ENCODE measurements at places on chromosomes 5 and 9.

- H3K27ac ChIP-seq = peak overlapping the region; percentile 79
- H3K4me1 ChIP-seq = peaks cover 52% of the 10 kb centered on the region
- no peaks in the 10 kb centered on the region for H3K27me3 ChIP-seq
- H3K36me3 ChIP-seq = no peaks in the 10 kb centered on the region
- peak overlapping the region; percentile 53 for H3K4me3 ChIP-seq
- peak; percentile 65 for DNase-seq
Observed at GRCh38 chr9:129237164-129237611, 59.1 kb upstream of the IER5L start.

GRCh38 chr5:90224342-90224741 is 185.2 kb downstream of the CETN3 start:
- no peak overlapping the region for H3K4me3 ChIP-seq
- no peak overlapping the region for H3K27ac ChIP-seq
- no peaks in the 10 kb centered on the region for H3K27me3 ChIP-seq
- no peaks in the 10 kb centered on the region for H3K36me3 ChIP-seq

DNA sequence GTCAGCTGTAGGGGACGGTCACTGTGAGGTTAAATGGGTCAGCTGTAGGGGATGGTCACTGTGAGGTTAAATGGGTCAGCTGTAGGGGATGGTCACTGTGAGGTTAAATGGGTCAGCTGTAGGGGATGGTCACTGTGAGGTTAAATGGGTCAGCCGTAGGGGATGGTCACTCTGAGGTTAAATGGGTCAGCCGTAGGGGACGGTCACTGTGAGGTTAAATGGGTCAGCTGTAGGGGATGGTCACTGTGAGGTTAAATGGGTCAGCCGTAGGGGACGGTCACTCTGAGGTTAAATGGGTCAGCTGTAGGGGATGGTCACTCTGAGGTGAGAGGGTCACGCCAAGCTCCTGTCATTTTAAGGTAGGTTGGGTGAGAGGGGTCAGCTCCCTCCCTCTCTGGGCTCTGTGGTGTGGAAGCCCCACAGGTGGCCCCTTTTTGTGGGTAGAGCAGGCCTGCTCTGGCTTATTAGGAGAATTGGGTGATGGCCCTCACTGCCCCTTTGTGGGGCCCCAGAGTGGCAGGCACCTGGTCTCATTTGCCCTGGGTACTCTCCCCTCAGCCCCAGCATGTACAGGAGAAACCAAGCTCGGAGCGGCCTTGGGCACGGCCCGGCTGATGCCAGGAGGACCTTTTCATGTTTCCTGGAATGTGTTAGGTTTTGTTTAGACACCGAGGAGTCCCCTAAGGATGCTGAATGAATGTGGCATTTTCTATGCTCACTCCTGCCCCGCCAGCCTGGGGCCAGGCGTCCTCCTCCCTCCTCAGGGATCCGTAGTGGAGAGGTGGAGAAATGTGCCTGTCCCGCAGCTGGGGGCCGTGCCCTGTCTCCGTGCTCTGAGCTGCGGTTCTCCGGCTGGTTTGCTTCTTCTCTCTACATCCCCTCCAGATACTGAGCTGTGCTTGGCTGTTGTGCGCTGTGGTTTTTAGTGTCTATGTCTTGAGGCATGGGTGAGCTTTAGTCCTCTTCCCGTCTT is 31.4 kb downstream of the AHRR start:
- H3K27me3 ChIP-seq = peaks cover under 1% of the 10 kb centered on the region
- H3K4me1 ChIP-seq = no peaks in the 10 kb centered on the region
- no peaks in the 10 kb centered on the region for H3K36me3 ChIP-seq
- no peak for DNase-seq

DNA sequence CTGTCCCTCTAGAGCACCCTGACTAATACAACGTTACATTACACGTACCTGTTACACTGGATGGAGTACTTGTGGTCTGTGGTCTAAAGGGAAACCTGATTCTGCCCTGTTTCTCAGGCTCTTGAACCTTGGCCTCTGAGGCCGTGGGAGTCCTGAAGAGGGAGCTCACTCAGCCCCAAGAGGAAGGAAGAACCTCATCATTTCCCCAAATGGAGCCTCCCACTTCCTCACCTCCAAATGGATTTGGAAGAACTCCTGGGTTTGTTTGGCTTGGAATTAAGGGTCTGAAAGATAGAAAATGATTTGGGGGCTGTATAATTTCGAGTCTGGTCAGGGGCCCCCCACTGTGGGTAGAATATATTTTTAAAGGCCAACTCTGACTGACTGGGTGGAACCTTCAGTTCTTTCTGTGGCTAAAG is 200.2 kb downstream of the SEMA6A start:
- no peaks in the 10 kb centered on the region for H3K4me1 ChIP-seq
- no peaks in the 10 kb centered on the region for H3K36me3 ChIP-seq
- no peak overlapping the region for H3K27ac ChIP-seq
- no peak overlapping the region for H3K4me3 ChIP-seq

DNA sequence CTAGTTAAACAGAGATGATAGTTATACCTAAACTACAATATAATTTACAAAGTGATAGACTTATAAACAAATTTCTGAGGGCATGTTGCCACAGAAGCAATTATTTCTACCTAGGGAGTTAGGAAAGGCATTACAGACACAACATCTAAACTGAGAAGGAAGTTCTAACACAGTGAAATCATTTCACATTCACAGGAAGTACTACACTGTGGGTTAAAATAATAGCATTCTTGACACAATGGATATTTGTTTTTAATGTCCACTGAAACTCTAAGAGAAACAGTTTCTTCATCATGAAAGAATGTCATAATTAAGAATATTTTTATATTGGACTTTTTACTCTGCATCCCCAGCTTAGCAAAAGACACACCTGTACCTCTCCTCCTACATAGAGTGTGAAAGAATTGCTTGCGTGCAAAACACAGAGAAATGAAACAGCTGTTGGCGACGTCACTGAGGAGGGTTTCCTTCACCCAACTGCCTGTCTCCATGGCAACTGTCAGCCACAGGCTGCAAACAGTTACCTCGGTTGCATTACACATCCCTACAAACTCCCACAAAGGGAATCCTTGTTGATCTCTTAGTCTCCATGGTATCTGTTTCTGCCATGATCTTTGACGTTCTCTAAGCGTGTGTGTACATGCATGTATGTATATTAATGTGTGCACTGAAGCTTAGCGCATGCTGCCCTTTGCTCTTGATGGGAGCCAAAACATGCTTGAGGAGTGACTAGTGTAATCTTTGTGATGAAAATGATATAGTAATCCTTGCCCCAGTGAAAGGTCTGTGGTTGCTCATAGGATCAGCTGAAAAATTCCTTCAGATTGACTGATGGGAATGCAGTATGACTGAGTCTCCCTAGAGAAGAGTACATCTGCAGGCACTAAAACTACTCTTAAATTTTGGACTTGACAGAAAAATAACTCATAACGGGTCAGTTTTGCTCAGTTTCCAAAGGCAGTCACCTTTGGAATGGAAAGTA is 168.5 kb downstream of the ACTL7B start:
- H3K27me3 ChIP-seq = no peaks in the 10 kb centered on the region
- H3K27ac ChIP-seq = no peak overlapping the region
- H3K36me3 ChIP-seq = no peaks in the 10 kb centered on the region
- H3K4me1 ChIP-seq = no peaks in the 10 kb centered on the region

GRCh38 chr5:123882965-123883345 is 371.0 kb downstream of the CSNK1G3 start:
- DNase-seq = no peak
- H3K27me3 ChIP-seq = no peaks in the 10 kb centered on the region
- no peak overlapping the region for H3K27ac ChIP-seq
- H3K4me1 ChIP-seq = no peaks in the 10 kb centered on the region

GRCh38 chr5:113252066-113252465 is 182.7 kb downstream of the TSSK1B start:
- no peak overlapping the region for H3K4me3 ChIP-seq
- no peaks in the 10 kb centered on the region for H3K27me3 ChIP-seq
- H3K27ac ChIP-seq = no peak overlapping the region
- no peaks in the 10 kb centered on the region for H3K4me1 ChIP-seq
- no peaks in the 10 kb centered on the region for H3K36me3 ChIP-seq

DNA sequence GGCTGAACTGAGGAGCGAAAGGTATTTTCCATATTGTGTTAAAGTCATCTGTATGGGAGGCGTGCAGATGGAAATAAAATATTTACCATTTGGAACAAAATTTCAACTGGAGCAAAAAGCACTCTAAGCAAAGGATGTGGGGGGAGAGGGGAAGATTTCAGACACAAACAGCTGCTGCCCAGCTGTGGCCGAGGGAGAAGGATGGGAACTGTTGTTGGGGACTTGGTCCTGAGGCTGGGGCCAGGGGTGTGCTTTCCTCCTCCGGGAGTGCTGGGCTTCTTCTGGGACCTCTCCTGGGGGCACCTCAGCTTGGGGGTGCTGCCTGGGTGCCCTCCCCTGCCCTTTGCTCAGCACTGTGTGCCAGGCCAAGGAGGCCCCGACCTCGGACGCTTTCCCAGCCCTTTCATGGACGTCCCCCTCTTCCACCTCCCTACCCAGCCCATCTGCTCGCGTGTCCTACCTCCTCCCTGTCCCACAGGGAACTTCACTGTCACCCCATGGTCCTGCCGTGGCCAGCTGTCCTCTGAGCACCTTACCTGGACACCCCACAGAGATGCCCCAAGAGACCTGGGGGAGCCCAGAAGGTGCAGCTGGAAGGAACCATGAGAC is 101.9 kb upstream of the COL5A1 start:
- DNase-seq = no peak
- no peaks in the 10 kb centered on the region for H3K4me1 ChIP-seq
- H3K4me3 ChIP-seq = no peak overlapping the region
- no peak overlapping the region for H3K27ac ChIP-seq

- DNase-seq = no peak
- no peak overlapping the region for H3K4me3 ChIP-seq
- H3K27me3 ChIP-seq = no peaks in the 10 kb centered on the region
- H3K4me1 ChIP-seq = no peaks in the 10 kb centered on the region
- no peak overlapping the region for H3K27ac ChIP-seq
- no peaks in the 10 kb centered on the region for H3K36me3 ChIP-seq
Observed at GRCh38 chr9:78654324-78654723, 357.4 kb downstream of the PSAT1 start.

DNA sequence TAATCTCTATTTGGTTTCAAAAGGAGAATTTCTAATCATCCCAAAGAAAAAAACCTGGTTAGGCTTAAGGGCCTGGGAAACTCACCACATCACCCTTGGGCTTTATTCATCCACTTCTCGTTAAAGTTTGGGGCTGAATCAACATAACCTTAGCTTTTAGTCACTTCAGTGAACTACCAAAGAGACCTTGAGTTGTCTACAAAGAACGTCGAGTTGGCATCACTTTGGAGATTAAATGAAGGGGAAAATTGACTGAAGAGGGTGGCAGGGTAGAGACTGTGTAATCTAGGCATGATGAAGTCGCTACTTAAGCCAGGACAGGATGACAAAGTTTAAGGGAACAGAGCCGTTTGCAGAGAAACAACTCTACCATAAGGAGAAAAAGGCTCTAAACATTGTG is 341.4 kb downstream of the RAB3C start:
- H3K27me3 ChIP-seq = no peaks in the 10 kb centered on the region
- no peak overlapping the region for H3K27ac ChIP-seq

- DNase-seq = peak; percentile 35
- H3K4me1 ChIP-seq = no peaks in the 10 kb centered on the region
- H3K36me3 ChIP-seq = no peaks in the 10 kb centered on the region
- no peak overlapping the region for H3K4me3 ChIP-seq
Observed at GRCh38 chr5:109589986-109590385, 99.7 kb upstream of the MAN2A1 start.

- no peak overlapping the region for H3K27ac ChIP-seq
- H3K4me3 ChIP-seq = no peak overlapping the region
- H3K4me1 ChIP-seq = no peaks in the 10 kb centered on the region
- DNase-seq = no peak
Observed at GRCh38 chr5:14405706-14406553, 175.7 kb upstream of the OTULINL start.

DNA sequence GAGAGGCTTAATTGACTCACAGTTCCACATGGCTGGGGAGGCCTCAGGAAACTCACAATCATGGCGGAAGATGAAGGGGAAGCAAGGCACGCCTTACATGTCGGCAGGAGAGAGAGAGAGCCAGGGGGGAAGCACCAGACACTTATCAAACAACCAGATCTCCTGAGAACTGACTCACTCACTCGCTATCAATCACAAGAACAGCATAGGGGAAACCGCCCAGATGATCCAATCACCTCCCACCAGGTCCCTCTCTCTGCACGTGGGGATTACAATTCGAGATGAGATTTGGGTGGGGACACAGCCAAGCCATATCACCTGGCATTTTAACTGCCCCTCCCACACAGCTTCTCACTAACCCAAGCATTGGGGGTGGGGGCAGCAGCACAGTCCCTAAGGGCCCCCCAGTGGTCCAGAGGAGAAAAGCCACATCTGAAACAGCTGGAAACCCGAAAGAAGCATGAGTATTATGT is 76.1 kb upstream of the ASS1 start:
- no peaks in the 10 kb centered on the region for H3K4me1 ChIP-seq
- H3K27ac ChIP-seq = no peak overlapping the region
- DNase-seq = no peak
- no peaks in the 10 kb centered on the region for H3K36me3 ChIP-seq

- H3K27ac ChIP-seq = no peak overlapping the region
- no peaks in the 10 kb centered on the region for H3K27me3 ChIP-seq
- DNase-seq = no peak
- H3K36me3 ChIP-seq = no peaks in the 10 kb centered on the region
Observed at GRCh38 chr9:114746591-114747346, 59.1 kb downstream of the TNFSF15 start.

- no peak overlapping the region for H3K4me3 ChIP-seq
- no peak overlapping the region for H3K27ac ChIP-seq
- DNase-seq = no peak
- H3K27me3 ChIP-seq = no peaks in the 10 kb centered on the region
Observed at GRCh38 chr5:7983433-7983832, 114.5 kb downstream of the MTRR start.

DNA sequence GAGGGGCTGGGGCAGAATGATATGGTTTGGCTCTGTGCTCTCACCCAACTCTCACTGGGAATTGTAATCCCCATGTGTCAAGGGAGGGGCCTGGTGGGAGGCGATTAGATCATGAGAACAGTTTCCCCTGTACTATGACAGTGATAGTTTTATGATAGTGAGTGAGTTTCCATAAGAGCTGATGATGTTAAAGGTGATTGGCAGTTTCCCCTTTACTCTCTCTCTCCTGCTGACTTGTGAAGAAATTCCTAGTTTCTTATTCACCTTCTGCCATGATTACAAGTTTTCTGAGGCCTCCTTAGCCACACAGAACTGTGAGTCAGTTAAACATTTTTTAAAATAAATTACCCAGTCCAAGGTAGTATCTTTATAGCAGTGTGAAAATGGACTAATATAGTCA is 120.4 kb upstream of the CDH9 start:
- no peak for DNase-seq
- no peaks in the 10 kb centered on the region for H3K4me1 ChIP-seq
- H3K36me3 ChIP-seq = no peaks in the 10 kb centered on the region
- no peak overlapping the region for H3K4me3 ChIP-seq
- H3K27ac ChIP-seq = no peak overlapping the region
- H3K27me3 ChIP-seq = no peaks in the 10 kb centered on the region

DNA sequence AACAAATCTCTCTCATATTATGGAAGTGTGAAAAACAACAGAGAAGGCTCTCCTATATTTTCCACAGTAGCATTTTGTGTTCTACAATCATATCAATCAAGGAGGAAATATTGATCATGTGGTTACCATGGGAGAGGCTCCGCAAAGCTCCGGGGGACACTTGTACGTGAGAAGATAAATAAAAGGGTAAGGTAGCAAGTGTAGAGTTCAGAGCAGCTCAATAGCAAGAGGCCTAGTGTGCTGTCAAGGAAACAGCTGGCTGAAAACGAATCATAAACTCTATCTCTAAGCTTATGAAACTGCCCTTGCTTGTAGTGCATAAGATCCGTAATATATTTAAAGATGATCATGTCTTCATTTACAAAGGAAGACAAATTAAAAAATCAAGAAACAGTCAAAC is 57.5 kb downstream of the CDH18 start:
- H3K27me3 ChIP-seq = no peaks in the 10 kb centered on the region
- H3K4me1 ChIP-seq = no peaks in the 10 kb centered on the region
- no peak overlapping the region for H3K27ac ChIP-seq
- no peak for DNase-seq
